ENCODE measurements at places on chromosomes 7 and 10. TPM values are rescaled to one million over a fixed set of nuclear protein-coding genes. Genes with fewer than 3 reads are reported as not detected.
A peak's percentile ranks its signal among the peaks of the same experiment; 100 is the strongest.

DNA sequence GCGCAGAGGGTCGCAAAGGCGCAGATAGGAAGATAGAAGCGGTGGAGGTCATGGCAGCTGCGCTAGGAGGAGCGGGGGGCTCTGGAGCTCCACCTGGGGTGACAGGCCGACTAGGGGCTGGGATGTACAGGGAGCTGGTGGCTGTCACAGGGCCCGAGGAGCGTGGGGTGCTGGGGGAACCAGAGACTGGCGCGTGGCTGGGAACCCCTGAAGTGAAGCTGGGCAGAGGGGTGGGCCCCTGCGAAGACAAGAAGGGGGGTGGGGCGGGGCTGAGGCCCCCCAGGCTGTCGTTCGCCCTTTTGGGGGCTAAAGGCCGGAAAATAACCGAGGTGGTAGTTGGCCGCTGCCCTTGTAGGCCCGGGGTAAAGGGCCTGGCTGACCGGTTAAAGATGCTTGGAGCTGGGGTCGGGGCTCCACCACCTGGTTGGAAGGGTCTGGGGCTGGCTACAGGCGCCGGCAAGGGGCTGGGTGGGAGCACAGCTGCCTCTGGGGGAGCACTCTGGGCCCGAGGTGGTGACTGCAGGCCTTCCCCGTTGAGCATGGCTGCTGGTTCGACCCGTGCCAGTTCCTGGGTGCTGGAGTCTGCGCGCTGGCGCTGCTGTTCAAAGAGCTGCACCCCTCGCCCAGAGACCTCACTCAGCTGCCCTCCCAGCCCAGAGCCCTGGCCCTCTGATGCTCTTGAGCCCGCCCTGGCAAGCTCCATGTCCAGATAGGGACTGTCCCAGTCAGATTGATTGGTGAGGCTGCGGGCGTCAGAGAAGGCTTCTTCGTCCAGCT lies 6.8 kb upstream of the MYOZ1 start:
- H3K4me3 ChIP-seq, result peak overlapping the region; percentile 48
- H3K4me1 ChIP-seq, result peaks cover 33% of the 10 kb centered on the region
- H3K27ac ChIP-seq, result no peak overlapping the region
- H3K27me3 ChIP-seq, result no peaks in the 10 kb centered on the region
- H3K36me3 ChIP-seq, result no peaks in the 10 kb centered on the region
- no peak for DNase-seq

- no peaks in the 10 kb centered on the region for H3K27me3 ChIP-seq
- peak; percentile 62 for DNase-seq
- H3K4me1 ChIP-seq, result peaks cover 1% of the 10 kb centered on the region
- H3K4me3 ChIP-seq, result no peak overlapping the region
- H3K36me3 ChIP-seq, result no peaks in the 10 kb centered on the region
- no peak overlapping the region for H3K27ac ChIP-seq
These were observed 181.5 kb upstream of the PLXNA4 start for GRCh38 chr7:132757783-132758182.

DNA sequence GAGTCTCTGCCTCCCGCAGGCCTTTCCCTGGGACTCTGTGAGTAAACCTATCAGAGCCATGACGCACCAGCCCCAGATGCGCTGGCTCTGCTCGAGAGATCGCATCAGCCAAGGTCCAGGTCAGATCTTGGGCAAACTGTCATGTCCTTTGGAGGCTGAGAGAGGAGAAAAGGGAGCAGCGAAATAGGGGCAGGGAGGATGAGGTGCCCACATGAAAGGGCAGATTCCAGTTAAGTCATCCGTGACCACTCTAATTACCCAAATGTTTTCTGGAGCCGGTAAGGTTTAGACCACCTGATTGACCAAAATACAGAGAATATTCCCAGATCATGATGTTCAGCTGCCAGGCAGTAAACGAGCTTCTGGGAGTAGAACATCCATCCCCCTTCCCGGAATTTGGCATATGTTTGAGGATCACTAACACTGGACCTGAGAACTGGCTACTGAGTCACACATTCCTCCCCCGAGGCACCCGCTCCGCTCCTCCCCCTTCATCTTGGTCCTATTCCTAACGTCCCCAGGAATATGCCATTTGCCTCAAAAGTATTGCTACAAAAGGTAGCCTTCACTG lies 88.0 kb downstream of the FGFR2 start:
- H3K4me1 ChIP-seq, result peaks cover 3% of the 10 kb centered on the region
- H3K27ac ChIP-seq, result no peak overlapping the region
- H3K4me3 ChIP-seq, result no peak overlapping the region
- peak; percentile 47 for DNase-seq
- no peaks in the 10 kb centered on the region for H3K36me3 ChIP-seq

DNA sequence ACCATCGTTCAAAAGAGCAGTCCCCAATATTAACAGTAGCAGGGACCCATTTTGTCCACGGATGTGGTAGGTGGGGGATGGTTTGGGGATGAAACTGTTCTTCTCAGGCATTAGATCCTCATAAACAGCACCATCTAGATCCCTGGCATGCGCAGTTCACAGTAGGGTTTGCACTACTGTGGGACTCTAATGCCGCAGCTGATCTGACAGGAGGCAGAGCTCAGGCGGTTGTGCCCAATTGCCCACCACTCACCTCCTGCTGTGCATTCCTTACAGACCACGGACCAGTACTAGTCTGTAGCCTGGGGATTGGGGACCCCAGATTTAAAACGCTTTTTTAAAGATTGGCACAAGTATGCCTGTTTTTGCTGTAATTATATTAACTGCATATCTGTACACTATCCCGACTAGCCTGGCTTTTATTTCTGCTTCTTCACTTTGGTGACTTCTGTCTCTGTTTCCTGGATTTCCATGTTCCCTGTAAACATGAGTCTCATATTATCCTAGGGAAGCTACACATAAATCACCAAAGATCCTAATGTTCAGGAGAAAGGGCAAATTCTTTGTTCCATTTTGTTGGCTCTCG lies 163.3 kb upstream of the AKR1E2 start:
- peak overlapping the region; percentile 24 for H3K4me3 ChIP-seq
- H3K27me3 ChIP-seq, result no peaks in the 10 kb centered on the region

GRCh38 chr7:157558516-157558874 lies 221.7 kb downstream of the DNAJB6 start:
- H3K27me3 ChIP-seq, result no peaks in the 10 kb centered on the region
- no peak for DNase-seq
- H3K4me3 ChIP-seq, result no peak overlapping the region
- H3K36me3 ChIP-seq, result no peaks in the 10 kb centered on the region
- peaks cover 16% of the 10 kb centered on the region for H3K4me1 ChIP-seq

NXPH1 gene
- total RNA-seq, result not detected

TRRAP gene
- total RNA-seq, result 33.5 TPM

GRCh38 chr7:98232799-98233198 lies 19.2 kb downstream of the TECPR1 start:
- no peak overlapping the region for H3K27ac ChIP-seq
- DNase-seq, result no peak
- no peaks in the 10 kb centered on the region for H3K36me3 ChIP-seq
- H3K4me3 ChIP-seq, result no peak overlapping the region

MYOF gene
- 299 TPM for total RNA-seq

GRCh38 chr10:130497056-130498010 lies 361.1 kb downstream of the GLRX3 start:
- H3K4me3 ChIP-seq, result no peak overlapping the region
- no peak overlapping the region for H3K27ac ChIP-seq
- no peak for DNase-seq
- no peaks in the 10 kb centered on the region for H3K4me1 ChIP-seq
- no peaks in the 10 kb centered on the region for H3K27me3 ChIP-seq

- DNase-seq, result no peak
- peaks cover 9% of the 10 kb centered on the region for H3K27me3 ChIP-seq
- no peak overlapping the region for H3K27ac ChIP-seq
- no peaks in the 10 kb centered on the region for H3K36me3 ChIP-seq
- H3K4me3 ChIP-seq, result no peak overlapping the region
- no peaks in the 10 kb centered on the region for H3K4me1 ChIP-seq
These were observed 49.1 kb downstream of the ASB4 start for GRCh38 chr7:95534796-95535195.

DNA sequence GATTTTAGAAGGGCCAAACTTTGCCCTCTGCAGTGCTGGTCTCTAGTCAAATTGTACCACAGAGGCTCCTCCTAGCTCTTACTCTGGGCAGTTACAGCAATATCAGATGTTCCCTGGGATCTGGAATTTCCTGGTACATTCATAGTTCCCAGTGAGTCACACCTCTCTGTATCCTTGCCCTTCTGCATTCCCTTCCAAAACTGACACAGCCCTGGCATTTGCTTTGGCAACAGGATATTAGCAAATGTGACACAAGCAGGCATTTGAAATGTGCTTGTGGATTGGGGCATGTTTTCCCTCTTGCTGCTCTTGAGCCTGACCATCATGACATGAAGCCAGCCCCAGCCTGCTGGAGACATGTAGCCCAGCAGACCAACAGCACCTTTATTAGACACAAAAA lies 284.7 kb upstream of the AKR1E2 start:
- H3K4me3 ChIP-seq, result no peak overlapping the region
- peaks cover 13% of the 10 kb centered on the region for H3K4me1 ChIP-seq
- H3K36me3 ChIP-seq, result no peaks in the 10 kb centered on the region

GRID1 gene
- total RNA-seq, result 0.48 TPM

AASS gene
- total RNA-seq, result 13.9 TPM

COL13A1 gene
- total RNA-seq, result 0.86 TPM

DNA sequence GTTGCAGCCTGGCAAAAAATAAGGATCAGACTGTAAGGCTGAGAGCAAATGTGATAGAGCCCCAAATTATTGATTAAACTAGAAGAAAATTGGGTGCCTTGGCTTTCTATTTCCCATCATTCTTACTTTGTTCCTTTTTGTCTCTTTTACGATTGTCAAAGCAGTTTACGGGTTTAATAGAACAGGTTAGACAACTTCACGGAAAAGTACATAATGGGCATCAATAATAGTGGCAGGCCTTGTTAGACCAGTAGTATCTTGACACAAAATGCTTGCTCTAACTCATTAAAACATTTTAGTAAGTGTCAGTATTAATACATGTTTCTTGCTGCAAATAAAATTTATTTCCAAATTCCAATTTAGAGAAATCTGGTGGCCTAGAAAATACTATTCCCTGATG lies 14.5 kb upstream of the GGCT start:
- H3K36me3 ChIP-seq, result no peaks in the 10 kb centered on the region
- no peaks in the 10 kb centered on the region for H3K4me1 ChIP-seq
- DNase-seq, result no peak
- H3K27me3 ChIP-seq, result no peaks in the 10 kb centered on the region

ZWINT gene
- 6.2 TPM for total RNA-seq

IGFBP1 gene
- not detected for total RNA-seq

DNA sequence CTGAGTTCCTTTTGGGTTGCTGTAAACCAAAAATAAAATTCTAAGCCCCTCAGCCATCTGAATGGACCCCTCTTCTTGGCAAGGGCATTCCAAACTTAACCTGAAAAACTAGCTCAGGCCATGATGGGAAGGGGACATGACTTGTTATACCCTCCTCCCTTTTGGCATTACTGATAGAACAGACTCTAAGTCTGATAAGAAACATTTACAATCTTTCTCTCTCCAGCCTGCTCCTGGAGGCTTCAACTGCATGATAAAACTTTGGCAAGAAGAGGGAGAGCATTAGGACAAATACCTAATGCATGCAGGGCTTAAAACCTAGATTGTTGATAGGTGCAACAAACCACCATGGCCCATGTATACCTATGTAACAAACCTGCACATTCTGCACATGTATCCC lies 40.9 kb upstream of the ATOH7 start:
- H3K27me3 ChIP-seq, result no peaks in the 10 kb centered on the region
- H3K27ac ChIP-seq, result no peak overlapping the region
- H3K4me3 ChIP-seq, result no peak overlapping the region
- DNase-seq, result no peak
- H3K36me3 ChIP-seq, result no peaks in the 10 kb centered on the region

DNA sequence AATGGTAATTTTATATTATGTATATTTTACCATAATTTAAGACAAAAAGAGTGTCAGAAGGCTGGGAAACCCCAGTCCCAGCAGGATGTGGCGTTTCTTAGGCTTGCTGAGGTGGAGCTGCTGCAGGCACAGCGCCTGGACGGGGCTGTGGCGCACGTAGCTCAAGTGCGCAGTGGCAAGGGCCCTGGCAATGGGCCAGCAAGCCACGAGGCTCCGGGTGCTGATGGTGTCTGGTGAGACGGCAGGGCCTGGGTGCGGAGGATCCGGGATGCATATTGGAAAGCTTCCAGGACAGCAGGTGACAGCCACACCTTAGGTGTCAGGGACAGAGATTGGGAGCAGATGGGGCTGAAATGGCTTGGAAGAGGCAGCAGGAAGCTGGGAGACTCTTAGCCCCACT lies 37.2 kb downstream of the CLEC2L start:
- H3K36me3 ChIP-seq, result peaks cover 5% of the 10 kb centered on the region
- no peak overlapping the region for H3K4me3 ChIP-seq
- H3K27me3 ChIP-seq, result no peaks in the 10 kb centered on the region
- DNase-seq, result no peak

- no peak overlapping the region for H3K27ac ChIP-seq
- H3K27me3 ChIP-seq, result no peaks in the 10 kb centered on the region
- H3K36me3 ChIP-seq, result peaks cover 16% of the 10 kb centered on the region
- DNase-seq, result no peak
- H3K4me1 ChIP-seq, result no peaks in the 10 kb centered on the region
These were observed 42.7 kb downstream of the PAXIP1 start for GRCh38 chr7:154960063-154960790.

- H3K27me3 ChIP-seq, result peaks cover 17% of the 10 kb centered on the region
- DNase-seq, result peak; percentile 89
- no peaks in the 10 kb centered on the region for H3K36me3 ChIP-seq
- peaks cover 14% of the 10 kb centered on the region for H3K4me1 ChIP-seq
- peak within 1 kb of the TSS; percentile 78 for H3K4me3 ChIP-seq
These were observed at the start of gene PDZD8 for GRCh38 chr10:117375360-117376178. PDZD8 (minus strand) TSS chr10:117375440; CDS start chr10:117375227, 213 bp downstream.

DNA sequence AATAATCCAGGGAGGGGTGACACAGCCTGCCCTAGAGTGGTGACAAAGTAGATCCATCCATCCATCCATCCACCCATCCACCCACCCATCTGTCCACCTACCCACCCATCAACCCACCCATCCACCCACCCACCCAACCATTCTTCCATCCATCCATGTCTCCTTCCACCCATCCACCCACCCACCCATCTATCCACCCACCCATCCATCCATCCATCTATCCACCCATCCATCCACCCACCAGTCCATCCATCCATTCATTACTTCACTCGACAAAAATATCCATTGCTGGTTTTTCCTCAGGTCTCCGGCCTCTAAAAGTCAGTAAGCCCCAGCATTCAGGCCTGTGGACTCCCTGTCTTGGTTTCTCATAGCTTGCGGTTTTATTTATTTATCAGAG lies 12.5 kb upstream of the LIMK1 start:
- no peaks in the 10 kb centered on the region for H3K36me3 ChIP-seq
- no peak overlapping the region for H3K4me3 ChIP-seq
- no peaks in the 10 kb centered on the region for H3K27me3 ChIP-seq
- DNase-seq, result no peak
- no peak overlapping the region for H3K27ac ChIP-seq
- no peaks in the 10 kb centered on the region for H3K4me1 ChIP-seq

CTAGE8 gene
- 0.98 TPM for total RNA-seq
